ENCODE measurements at places on chromosomes 16 and 17.
A peak's percentile ranks its signal among the peaks of the same experiment; 100 is the strongest.

DNA sequence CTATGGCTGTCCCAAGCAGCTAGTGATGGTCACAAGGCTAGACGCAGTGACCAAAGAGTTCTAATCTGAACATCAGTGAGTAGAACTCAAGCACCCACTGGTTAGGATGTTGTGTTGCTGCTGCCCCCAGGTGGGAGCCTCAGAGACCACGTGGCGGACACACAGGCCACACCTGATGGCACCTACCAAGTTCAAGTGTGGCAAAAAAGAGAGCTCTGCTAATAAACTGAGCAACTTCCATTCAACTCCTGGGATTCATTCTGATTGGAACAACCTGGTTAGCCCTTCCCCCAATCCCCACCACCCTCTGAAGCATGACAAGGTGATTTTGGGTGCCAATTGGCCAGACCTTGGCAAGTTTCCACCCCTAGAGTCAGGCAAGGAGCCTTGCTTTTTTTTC, 3.5 kb upstream of the LCMT1 start:
- DNase-seq: no peak

- DNase-seq: no peak
Measured at GRCh38 chr16:83623892-83624291, 183.9 kb upstream of the HSBP1 start.

GRCh38 chr17:41812381-41813151, at the start of gene FKBP10:
TSS of gene FKBP10 (plus strand) at chr17:41813004. CDS start at chr17:41813035, 31 bp downstream.
- peak; percentile 65 for DNase-seq

- DNase-seq: no peak
Measured at GRCh38 chr16:79687249-79688130, 87.0 kb upstream of the MAF start.

DNA sequence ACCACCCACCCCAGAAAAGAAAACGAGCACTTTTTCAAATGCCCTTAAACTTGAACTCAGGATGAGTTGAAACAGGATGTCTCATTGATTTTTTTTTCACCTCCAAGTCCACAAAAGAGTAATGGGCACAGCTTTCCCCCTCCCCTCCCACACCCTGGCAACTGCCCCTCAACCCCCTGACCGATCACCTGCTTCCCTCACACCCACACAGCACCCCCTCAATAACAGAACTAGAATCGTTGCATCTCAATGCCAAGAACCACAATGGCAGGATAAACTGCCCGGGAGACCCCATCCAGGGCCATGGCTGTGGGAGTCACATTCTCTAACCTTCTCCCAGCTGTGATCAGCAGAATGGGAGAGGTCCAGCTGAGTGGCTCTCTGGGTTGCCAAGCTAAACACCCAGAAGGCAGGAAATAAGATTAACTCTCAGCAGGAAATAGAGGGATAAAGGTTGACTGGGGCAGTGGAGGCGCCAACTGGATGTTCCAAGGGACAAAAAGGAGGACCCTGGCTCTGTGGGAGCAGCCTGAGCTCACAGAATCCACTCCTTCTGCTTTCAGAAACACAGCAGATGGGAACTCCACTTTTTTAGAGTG, 128.0 kb upstream of the SDK2 start:
- DNase-seq: no peak

GRCh38 chr17:1744551-1745512, 2.2 kb downstream of the SERPINF2 start:
- DNase-seq: no peak

All from forelimb muscle (tissue), 1 donor.